ENCODE measurements at places on chromosomes 12 and 14. TPM values are rescaled to one million over a fixed set of nuclear protein-coding genes. Genes with fewer than 3 reads are reported as not detected.

DNA sequence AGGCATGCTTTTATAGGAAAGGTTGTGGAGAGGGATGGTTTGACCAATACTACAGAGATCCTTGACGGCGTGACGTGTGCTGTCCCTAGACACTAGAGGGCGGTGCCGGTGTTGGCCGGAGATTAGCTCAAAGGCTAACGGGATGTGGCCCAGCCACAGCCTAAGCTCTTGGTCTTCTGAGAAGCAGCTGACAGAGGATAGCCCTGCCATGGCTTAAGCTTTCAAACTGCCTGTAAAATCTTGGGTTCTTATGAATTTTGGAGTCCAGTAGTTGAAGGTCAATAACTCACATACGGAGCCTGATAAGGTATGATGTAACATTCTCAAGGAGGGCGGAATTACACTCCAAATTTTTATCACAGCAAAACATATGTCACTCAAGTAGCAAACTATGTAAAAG, 515.7 kb upstream of the ATXN7L3B start:
- DNase-seq, result peak; percentile 62

GRCh38 chr14:76870166-76870565, 44.0 kb downstream of the LRRC74A start:
- DNase-seq, result no peak

DNA sequence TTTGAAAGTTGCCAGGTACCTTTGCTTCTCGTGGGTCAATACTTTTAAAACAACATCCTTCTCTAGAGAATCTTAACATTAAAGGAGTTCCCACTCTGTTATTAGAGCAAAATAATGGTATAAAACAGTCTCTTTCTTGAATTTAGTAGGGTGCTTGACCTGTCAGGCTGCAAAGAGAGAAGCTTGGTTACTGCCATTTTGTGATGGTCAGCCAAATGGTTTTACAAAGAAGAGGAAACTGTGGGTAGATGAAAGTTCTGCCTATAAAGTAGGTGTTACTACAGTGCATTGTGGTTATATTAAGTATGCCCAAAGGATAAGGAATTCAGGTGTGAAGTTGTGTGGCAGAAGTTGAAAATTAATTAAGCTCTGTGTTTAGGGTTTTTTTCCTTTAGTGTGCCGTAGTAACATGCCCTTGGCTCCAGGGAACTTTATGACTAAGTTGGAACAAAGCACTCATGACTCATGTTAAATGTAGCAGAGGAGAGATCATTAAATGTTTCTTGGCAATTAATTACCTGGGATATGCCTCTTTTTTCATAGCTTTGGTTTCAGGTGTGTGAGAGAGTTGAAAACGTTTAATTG, 354.0 kb upstream of the KITLG start:
- no peak for DNase-seq

GRCh38 chr12:119447618-119448017, 113.1 kb downstream of the CCDC60 start:
- DNase-seq, result no peak

DNA sequence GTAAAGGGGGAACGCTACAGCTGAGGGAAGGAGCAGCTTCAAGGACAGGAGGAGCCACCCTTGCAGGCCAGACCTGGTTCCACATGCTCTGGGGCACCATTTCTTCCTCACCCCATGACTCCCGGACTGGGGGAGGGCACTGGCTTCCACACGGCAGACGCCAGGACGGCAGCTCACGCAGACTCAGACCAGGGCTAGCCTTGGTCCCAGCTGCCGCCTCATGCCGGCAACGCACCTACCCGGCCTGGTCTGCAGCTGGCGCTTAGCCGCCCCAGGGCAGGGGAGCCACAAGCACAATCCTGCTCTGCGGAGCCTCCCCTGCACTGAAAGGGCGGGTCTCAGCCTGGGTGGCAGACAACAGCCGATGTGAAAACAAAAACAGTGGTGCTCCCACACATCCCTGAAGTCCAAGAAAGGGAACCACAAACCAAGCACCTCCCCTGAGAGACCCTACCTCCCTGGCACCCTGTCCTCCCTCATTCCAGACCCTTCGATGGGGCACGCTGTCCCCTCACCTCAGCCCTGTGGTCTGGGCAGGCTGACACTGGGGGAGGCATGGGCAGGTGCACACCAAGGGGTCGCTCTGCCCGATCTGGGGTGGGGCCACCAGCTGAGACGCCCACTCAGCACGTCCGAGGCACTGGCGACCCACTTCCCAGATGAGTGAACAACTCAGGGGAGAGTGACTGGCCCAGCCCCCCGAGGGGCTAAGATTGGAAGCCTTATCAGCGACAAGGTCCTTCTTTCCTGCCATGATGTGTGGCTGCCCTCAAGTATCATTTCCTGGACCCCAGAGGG, 65.0 kb downstream of the CHGA start:
- DNase-seq, result no peak

DNA sequence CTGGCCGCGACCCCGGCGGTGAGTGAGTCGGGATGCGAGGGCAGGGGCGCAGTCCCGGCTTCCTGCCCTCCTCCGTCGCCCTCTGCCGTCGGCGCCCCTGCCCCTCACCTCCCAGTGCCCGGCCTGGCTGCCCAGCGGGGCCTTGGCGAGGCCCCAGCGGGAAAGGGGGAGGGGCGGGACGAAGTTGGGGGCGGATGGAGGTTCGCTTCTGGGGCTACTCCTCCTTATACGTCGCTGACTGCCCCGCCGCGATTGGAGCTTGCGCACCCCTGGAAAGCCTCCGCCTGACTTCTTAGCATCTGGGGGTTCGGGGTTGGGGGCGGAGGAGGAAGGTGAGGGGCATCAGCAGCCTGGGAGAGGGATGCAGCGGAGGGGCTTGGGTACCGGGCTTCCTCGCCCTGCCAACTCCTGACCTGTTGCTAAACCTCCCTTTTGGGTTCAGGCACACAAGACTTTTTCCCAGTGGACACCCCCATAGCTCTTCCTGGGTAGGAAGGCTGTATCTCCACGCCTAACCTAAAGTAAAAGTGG, 406 bp downstream of the TMEM263 start:
- peak; percentile 84 for DNase-seq

DNA sequence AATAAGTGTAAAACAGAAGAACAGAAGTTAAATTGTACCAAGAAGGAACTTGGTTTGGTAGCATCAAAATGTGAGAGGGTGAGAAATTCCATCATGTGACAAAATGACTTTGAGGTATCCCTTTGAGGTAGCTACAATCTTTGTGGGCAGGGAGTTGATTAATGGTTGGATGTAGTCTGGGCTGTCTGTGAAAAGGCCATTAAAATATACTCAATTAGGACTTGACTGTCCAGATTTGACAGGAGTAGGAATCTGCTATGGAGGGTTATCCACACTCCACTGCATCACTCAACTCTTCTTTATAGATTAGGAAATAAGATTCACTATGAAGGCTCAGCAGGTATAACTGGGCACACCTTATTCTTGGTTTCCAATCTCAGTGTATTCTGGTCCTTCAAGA, 7.4 kb upstream of the YBX3 start:
- no peak for DNase-seq

- DNase-seq, result no peak
These were observed 67.9 kb downstream of the GNS start for GRCh38 chr12:64691227-64691794.

- no peak for DNase-seq
These were observed 157.6 kb upstream of the VASH1 start for GRCh38 chr14:76603713-76604112.

- DNase-seq, result peak; percentile 90
These were observed 36.5 kb downstream of the CMKLR1 start for GRCh38 chr12:108302403-108303311.

DNA sequence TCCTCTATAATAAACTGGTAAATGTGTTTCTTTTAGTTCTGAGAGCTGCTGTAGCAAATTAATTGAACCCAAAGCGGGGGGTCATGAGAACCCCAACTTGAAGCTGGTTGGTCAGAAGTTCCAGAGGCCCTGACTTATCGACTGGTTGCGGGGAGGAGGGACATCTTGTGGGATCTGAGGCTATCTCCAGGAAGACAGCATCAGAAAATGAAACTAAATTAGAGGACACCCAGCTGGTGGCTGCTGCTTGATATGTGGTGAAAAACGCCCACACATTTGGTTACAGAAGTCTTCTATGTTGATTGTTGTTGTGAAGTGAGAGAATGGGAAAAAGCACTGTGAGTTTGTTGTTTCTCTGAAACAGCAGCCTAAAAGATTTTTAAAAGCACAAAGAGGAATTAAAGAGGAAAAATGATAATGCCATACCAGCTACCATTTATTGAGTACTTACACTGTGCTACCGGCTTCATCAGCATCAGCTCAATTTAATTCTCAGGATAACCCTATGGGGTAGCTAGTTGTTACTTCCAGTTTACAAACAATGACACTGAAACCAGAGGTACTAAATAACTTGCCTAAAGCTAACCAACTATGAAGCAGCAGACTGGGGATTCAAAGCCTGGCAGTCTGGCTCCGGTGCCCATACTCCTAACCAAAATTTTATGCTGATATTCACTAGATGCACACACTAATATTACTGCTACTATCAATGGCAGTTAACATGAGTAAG, 24.3 kb downstream of the DDX24 start:
- DNase-seq, result no peak

DNA sequence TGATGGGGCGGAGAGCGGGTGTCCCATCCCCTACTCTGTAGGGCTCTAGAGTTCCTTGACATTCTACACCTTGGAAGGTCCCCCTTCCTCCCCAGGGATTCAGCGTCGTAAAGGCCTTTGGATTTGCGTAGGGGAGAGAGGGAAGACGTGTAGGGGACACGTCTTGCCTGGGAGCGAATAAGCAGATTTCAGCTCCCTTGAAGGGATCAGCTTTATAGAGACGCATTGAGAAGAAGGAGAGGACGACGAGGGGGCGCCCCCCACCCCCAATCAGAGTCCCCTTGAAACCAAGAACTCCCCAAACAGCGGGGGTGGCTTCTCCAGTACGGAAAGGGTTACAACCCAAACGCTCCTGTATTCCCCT, 324 bp downstream of the CALCOCO1 start:
- peak; percentile 65 for DNase-seq

DNA sequence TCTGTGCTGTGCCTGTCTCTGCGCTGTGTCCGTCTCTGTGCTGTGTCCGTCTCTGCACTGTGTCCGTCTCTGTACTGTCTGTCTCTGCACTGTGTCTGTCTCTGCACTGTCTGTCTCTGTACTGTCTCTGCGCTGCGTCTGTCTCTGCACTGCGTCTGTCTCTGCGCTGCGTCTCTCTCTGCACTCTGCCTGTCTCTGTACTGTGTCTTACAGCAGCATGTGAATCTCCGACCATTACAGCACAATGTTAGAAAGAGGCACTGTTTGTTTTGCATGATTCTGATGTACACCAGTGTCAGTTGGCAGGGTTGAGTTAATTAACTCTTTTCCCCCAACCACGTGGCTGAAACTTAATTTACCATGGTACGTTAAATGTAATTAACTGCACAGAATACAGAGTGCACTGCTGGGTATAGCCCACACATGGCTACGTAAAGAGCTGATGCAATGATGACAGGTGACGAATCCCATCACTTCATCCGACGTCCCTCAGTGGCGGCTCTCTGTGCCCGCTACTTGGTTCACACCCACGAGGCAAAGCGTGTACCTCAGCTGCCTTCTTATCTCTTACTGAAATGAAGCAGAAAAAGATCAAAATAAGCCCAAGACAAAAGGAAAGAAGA, 127.7 kb upstream of the SFSWAP start:
- no peak for DNase-seq

GRCh38 chr14:23694085-23694948, 58.2 kb downstream of the DHRS2 start:
- DNase-seq, result no peak

DNA sequence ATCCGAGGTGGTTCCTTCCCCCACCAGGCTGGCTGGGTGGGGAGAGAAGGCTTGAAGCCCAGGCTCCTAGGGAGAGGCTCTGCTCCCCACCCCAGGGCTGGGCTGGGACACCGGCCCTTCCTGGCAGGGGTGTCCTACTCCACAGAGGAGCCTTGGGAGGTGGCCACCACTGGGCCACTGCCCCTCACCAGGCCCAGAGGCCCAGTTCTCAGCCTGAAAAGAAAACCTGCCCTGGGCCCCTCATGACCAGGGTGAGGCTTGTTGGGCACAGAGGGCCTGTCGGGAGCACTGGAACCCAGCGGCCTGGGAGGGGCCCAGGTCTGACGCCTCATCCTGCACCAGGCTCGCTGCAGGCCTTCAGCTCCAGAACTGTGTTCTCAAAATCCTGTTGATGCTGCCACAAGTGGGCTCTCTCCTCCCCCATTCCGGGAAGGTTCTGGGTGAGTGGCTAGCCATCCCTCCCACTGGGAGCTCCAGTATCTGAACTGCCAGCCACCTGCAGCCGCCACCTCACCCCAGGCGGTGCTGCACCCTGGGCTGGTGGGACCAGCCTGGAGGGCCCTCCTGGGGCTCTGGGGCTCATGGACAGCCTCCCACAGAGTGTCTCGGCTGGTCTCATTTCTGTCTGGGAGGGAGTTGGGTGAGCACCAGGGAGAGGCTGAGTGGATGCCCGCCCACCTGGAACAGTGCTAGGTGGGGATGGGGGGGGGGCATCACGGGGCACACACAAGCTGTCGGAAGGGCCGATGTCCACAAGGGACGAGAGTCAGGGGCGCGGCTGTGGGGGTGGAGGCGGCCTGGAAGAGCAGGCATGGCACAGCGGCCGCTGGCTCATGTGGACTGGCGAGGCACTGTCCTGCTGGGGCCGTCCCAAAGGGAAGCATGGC, 11.8 kb downstream of the BAG5 start:
- DNase-seq, result no peak

DNA sequence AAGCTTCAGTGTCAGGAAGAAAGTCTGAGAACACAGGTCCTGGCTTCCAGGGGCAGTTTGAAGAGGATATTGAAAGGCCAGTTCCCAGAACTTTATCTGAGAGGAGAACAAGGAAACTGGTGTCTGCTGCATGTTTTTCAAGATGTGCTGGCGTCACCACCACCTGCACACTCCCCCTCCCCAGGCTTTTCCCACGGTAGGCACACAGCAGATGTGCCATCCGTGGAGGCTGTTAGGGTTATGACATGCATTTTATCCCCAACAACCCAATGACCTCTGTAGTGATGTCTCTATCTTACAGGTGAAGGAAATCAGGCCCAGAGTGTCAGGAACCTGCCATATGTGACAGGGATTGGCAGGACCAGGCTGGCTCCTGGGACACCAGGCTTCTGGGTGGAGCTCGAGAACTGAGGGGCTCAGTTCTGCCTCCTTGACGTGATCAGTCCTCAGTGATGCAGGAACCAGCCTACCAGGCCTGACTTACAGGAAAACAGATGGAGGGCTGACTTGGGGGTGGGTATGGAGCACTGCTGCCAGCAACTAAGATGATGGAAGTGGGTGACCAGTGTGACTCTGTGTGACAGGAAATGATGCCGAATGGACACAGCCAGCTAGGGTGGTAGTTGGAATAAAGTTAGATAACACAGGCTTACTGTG, 16.8 kb downstream of the SLC25A47 start:
- DNase-seq, result no peak

SMIM41 gene
- 12.4 TPM for total RNA-seq

SLCO1C1 gene
- 12.0 TPM for total RNA-seq

VDR gene
- total RNA-seq, result 1.9 TPM

C3AR1 gene
- 21.8 TPM for total RNA-seq

CACNA1C gene
- total RNA-seq, result 9.0 TPM

Data from sciatic nerve (tissue), 2 donors.